A549 treated with ZK216348 at 1 μM for 4 hours (cell line): ENCODE measurements at places on chromosomes 3 and 15. TPM values are rescaled to one million over a fixed set of nuclear protein-coding genes. Genes with fewer than 3 reads are reported as not detected.

The CA12 gene
- 141 to 185 TPM (median 171 TPM) in 5 replicates for total RNA-seq

The PAK6 gene
- 0.09 to 0.38 TPM (median 0.29 TPM) in 5 replicates for total RNA-seq

The CFAP92 gene
- total RNA-seq = 0.11 TPM in 1 of 5 replicates, not detected in the others

The SLC27A2 gene
- total RNA-seq = 32.0 to 42.0 TPM (median 33.3 TPM) in 5 replicates

The KAT2B gene
- total RNA-seq = 6.3 to 7.0 TPM (median 6.5 TPM) in 5 replicates
